ENCODE measurements at places on chromosomes 6 and 20.
A peak's percentile ranks its signal among the peaks of the same experiment; 100 is the strongest.

GRCh38 chr6:155186052-155186658, 77.7 kb upstream of the CLDN20 start:
- peaks cover 8% of the 10 kb centered on the region for H3K4me1 ChIP-seq
- no peaks in the 10 kb centered on the region for H3K27me3 ChIP-seq
- H3K36me3 ChIP-seq, result no peaks in the 10 kb centered on the region

DNA sequence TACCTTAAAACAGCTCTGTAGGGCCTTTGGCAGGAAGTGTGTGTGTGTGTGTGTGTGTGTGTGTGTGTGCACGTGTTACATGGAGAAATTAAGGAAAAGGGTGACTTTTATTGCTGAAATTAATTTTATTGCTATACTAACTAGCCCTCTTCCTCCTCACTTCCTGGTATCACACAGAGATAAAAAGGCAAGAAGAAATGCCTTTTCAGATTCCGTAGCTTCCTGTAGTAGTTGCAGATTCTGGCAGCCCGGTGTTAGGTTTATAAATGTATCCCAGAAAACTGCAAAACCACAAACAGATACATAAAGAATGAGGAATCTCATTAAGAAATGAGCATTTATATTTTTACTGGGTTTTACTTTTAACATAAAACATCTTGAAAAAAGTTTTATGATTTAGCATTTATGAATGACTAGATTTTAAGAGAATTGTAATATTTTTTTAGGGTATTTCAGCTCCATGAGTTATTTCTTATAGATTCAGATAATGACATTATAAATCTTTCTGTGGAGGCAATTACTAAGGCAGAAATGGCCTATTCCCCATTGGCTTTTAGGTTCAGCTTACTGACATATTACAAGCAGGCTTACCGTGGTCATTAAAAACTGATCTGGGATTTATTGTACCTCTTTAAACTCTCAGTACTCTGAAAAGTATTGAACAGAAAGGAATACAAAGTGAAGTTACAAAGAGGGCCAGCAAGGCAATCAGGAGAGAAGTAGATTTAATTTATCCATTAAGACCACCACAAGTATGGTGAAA, 249.1 kb upstream of the TSHZ2 start:
- no peaks in the 10 kb centered on the region for H3K36me3 ChIP-seq
- no peak overlapping the region for H3K4me3 ChIP-seq
- H3K27me3 ChIP-seq, result no peaks in the 10 kb centered on the region
- no peak overlapping the region for H3K27ac ChIP-seq
- no peaks in the 10 kb centered on the region for H3K4me1 ChIP-seq

DNA sequence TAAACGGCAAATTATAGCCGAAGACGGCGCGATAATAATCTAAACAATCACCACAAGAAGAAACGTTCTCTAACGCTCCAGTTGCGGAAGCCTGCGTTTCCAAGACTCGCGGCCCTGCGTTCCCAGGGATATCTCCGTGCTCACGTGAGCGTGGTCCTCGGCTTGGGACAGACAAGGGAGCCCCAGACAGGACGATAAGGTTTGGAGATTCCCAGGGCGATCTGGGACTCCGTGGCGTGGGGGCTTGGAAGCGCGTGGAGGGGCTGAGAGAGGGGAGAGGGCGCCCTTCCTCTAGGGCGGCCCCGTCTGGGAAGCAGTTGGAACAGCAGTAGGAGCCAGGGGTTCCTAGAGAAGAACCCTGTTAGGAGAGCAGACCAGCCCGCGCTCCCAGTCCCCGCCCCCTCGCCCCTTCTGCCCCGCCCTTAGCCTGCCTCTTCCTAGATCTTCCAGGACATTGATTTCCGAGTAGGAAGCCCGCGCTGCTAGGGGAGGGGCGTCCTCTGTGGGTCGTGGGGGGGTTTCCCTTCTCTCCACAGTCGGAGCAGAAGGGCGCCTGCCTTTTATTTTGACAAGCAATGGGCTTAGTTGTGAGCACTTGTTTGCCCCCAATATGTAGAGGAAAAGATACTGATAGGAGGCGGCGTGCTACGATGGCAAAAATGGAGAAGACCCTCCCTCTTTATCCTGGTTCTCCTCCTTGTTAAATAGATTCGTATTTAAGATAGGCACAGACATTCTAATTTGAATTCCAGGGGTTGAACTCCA, 10.6 kb downstream of the NRN1 start:
- H3K4me1 ChIP-seq, result peaks cover 17% of the 10 kb centered on the region
- H3K27me3 ChIP-seq, result peaks cover 47% of the 10 kb centered on the region
- H3K4me3 ChIP-seq, result peak overlapping the region; percentile 91

DNA sequence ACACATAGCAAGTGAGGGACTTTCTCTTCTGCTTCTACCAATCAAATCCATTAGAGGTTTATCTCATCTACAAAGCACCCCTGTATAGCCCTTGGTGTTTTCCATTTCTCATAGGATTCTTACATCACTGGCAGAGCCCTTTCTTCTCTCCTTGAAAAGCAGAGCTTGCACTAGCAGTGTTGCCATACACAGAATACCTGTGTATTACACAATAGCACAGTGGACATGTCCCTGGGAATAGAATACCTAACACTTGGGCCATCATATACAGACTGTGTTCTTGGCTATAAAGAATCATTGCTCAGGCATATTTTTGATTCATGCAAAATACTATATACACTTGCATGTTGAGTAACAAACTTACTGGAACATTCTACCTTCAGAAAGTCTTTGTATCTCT, 582.0 kb downstream of the KIF16B start:
- DNase-seq, result no peak
- H3K27ac ChIP-seq, result no peak overlapping the region
- H3K36me3 ChIP-seq, result no peaks in the 10 kb centered on the region
- H3K4me1 ChIP-seq, result peaks cover 2% of the 10 kb centered on the region

DNA sequence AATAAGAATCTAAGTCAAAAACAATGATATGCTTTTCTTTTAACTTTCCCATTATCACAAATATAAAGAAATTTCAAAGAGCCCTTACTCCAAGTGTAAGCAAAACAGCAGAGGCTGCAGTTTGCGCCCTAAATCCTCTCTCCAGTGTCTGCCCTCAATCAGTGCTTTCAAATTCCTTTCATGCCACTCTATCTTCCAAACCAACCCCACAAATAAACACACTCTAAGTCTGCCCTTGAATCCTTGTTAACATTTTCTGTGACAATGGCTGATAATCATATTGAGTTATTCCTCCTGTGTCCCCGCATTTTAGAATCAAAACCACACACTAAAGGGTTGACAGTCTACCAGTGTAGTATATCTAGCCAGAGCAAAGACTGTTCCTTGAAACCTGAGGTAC, 317.9 kb upstream of the MARCKS start:
- no peaks in the 10 kb centered on the region for H3K27me3 ChIP-seq
- peaks cover 1% of the 10 kb centered on the region for H3K4me1 ChIP-seq
- H3K36me3 ChIP-seq, result no peaks in the 10 kb centered on the region

DNA sequence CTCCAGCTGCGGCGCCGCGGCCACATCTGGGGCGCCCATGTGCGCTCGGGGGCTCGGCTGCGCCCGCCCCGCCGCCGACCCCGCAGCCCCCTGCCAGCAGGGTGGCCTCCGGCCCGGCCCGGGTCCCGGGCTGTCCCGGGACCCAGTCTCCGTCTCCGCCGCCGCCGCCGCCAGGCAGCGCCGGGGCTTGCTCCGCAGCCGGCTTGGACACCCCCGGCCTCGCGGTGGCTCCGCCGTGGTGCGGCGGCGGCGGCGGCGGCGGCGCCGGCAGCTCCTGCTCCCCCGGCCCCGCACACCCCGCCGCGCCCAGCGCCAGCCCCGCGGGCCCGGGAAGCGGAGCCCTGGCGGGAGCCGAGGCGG, 219 bp downstream of the ISM1 start:
- H3K4me1 ChIP-seq, result peaks cover 17% of the 10 kb centered on the region
- peaks cover 42% of the 10 kb centered on the region for H3K27me3 ChIP-seq
- H3K4me3 ChIP-seq, result peak overlapping the region; percentile 88
- no peaks in the 10 kb centered on the region for H3K36me3 ChIP-seq
- H3K27ac ChIP-seq, result no peak overlapping the region
- no peak for DNase-seq

DNA sequence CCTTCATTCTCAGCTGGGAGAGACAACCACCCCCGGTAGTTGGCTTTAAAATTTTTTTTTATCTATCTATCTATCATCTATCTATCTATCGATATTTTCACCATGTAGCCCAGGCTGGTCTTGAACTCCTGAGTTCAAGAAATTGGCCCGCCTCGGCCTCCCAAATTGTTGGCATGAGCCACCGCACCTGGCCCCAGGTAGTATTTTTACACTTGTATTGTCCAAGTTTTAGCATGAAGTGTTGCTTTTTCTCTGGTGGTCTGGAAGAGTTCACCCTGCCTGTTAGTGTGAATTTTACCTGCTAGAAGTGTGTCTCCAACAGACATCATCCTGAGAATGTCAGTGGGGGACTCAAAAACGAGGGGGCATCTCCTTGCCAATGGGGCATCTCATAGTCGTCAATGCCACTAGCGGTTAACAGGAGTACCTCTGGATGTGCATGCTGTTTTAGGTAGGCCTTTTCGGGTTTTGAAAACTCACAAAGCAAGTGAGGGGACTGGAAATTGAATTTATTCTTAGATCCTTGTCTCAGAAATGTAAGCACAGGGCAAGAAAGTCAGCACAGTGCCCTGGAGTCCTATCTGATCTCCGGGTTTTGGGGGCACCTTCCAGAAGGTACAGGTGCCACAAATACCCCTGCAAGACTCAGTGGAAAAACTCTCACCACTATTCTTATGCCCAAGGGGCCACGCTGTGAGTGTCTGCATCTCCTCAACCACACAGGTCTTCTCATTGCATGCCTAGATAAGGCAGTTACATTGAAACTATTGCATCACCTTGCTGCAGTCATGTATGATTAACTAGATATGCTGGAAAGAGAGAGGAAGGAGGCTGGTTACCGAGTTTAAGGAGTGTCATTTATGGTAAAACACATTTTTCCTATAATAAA, 37.1 kb downstream of the TNFAIP3 start:
- DNase-seq, result no peak
- no peaks in the 10 kb centered on the region for H3K36me3 ChIP-seq
- H3K27ac ChIP-seq, result no peak overlapping the region
- H3K4me1 ChIP-seq, result peaks cover 2% of the 10 kb centered on the region
- no peaks in the 10 kb centered on the region for H3K27me3 ChIP-seq
- H3K4me3 ChIP-seq, result no peak overlapping the region

DNA sequence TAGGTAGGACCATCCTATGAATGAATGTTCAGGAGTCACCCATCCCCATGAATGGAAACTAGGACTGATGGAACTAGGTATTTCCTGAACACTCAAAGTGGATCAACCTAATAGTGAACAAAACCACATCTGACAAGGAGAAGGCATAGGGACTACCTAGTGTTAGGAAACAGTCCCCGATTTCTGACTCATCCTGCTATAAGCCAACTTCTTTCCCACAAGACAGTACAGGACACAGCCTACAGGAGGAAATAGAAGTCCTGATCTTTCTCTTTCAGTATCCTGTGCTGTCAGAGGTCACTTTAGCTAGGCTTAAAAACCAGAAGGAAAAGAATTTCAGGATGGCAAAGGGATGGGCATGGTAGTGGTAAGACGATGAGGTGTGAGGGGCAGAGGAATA, 19.5 kb upstream of the GMDS start:
- DNase-seq, result peak; percentile 9
- peak overlapping the region; percentile 75 for H3K27ac ChIP-seq
- H3K4me1 ChIP-seq, result peaks cover 7% of the 10 kb centered on the region
- no peak overlapping the region for H3K4me3 ChIP-seq
- H3K36me3 ChIP-seq, result peaks cover 8% of the 10 kb centered on the region

DNA sequence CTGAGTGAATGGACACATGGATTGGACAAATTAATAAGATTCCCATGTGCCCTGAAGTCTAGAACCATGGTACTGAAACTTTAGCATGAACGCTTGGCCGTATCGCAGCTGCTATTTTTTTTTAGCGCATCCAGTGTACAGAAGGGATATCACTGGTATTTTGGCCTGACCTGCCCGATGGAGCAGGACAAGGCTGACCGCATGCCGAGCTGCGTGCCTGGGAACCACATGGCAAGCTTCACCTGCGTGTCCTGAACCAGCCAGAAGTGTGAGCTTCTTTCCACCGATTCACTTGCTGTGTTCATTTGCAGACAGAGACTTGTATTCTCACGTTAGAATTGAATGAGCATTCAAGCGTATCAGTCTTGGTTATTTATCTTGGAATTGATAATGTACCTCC, 145.7 kb downstream of the CDH4 start:
- H3K27me3 ChIP-seq, result no peaks in the 10 kb centered on the region
- no peaks in the 10 kb centered on the region for H3K4me1 ChIP-seq
- H3K27ac ChIP-seq, result no peak overlapping the region
- no peak for DNase-seq
- H3K36me3 ChIP-seq, result no peaks in the 10 kb centered on the region

GRCh38 chr20:16295534-16295933, 277.7 kb downstream of the KIF16B start:
- H3K36me3 ChIP-seq, result no peaks in the 10 kb centered on the region
- H3K27ac ChIP-seq, result no peak overlapping the region
- H3K4me3 ChIP-seq, result no peak overlapping the region
- H3K27me3 ChIP-seq, result no peaks in the 10 kb centered on the region

DNA sequence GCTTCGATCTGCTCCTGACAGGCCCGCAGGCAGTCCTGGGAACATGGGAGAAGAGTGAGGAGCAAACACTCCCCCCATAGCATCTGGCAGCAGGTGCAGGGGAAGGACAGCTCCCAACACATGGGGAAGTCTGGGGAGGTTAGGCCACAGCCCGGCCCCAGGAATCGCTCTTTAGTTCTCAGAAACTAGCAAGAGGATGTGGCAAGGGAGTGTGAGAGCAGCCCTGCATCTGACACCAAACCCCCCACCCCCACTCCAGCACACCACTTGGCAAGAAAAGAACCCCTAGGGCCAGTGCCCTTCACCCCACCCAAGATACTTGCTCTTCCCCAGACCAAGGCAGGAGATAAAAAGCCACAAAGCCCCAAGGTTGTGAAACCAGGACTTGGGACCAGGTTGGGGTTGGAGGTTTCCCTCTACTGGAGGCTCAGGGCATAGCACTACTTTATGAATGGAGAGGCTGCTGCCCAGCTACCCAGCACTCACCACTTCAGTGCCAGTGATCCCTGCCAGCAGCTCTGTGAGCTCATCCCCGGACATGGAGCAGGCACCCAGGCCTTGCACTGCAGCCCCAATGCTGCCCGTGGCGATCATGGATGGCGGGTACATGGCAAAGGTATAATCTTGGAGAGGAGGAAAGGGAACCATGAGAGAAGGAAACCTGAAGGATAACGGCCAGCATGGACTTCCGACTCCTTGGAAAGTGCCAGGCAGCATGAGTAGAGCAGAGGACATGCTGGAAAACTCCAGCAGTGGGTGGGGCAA, 5.4 kb downstream of the CCND3 start:
- peak overlapping the region; percentile 1 for H3K27ac ChIP-seq
- peaks cover 31% of the 10 kb centered on the region for H3K4me1 ChIP-seq
- no peaks in the 10 kb centered on the region for H3K27me3 ChIP-seq

DNA sequence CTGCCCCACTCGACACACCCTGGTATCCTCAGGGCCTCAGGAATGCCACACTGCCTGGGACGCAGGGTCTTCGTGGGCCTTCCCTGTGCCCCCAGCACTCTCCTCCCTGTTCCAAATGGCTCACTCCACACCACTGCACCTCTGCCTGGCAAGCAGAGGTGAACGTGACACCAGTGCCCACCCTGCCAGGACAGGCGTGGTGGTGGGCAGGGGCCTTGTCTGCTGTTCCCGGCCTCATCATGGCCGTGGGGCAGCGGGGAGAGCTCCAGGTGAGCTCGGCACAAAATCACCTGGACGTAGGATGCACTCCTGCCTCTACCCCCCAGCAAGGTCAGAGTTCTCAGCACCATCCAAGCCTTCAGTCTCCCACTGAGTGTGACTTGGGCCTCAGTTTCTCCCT, 202.4 kb downstream of the SMOC2 start:
- no peaks in the 10 kb centered on the region for H3K27me3 ChIP-seq
- H3K4me1 ChIP-seq, result peaks cover 10% of the 10 kb centered on the region
- H3K27ac ChIP-seq, result no peak overlapping the region
- H3K4me3 ChIP-seq, result no peak overlapping the region
- no peaks in the 10 kb centered on the region for H3K36me3 ChIP-seq

Measured in mesenchymal stem cell (in vitro differentiated cells and primary cell).